ENCODE measurements at places on chromosomes 5 and 9. TPM values are rescaled to one million over a fixed set of nuclear protein-coding genes. Genes with fewer than 3 reads are reported as not detected.

HINT2 gene
- 30.5 TPM for total RNA-seq

WHRN gene
- 0.73 TPM for total RNA-seq

TGFBR1 gene
- total RNA-seq: 49.3 TPM

PTGS1 gene
- 67.8 TPM for total RNA-seq

PCDHGA12 gene
- total RNA-seq: 26.0 TPM

Measured in smooth muscle cell of trachea (primary cell).